ENCODE measurements at places on chromosomes 3 and 15.

- H3K27ac ChIP-seq = no peak overlapping the region
- H3K36me3 ChIP-seq = no peaks in the 10 kb centered on the region
- no peaks in the 10 kb centered on the region for H3K27me3 ChIP-seq
- H3K4me3 ChIP-seq = no peak overlapping the region
- H3K4me1 ChIP-seq = no peaks in the 10 kb centered on the region
Observed at GRCh38 chr3:178259703-178260102, 276.5 kb upstream of the KCNMB2 start.

- H3K36me3 ChIP-seq = peaks cover 21% of the 10 kb centered on the region
- peaks cover 16% of the 10 kb centered on the region for H3K4me1 ChIP-seq
- no peak overlapping the region for H3K4me3 ChIP-seq
- H3K27me3 ChIP-seq = no peaks in the 10 kb centered on the region
- DNase-seq = no peak
- H3K27ac ChIP-seq = no peak overlapping the region
Observed at GRCh38 chr3:33663042-33663441, 55.0 kb downstream of the CLASP2 start.

DNA sequence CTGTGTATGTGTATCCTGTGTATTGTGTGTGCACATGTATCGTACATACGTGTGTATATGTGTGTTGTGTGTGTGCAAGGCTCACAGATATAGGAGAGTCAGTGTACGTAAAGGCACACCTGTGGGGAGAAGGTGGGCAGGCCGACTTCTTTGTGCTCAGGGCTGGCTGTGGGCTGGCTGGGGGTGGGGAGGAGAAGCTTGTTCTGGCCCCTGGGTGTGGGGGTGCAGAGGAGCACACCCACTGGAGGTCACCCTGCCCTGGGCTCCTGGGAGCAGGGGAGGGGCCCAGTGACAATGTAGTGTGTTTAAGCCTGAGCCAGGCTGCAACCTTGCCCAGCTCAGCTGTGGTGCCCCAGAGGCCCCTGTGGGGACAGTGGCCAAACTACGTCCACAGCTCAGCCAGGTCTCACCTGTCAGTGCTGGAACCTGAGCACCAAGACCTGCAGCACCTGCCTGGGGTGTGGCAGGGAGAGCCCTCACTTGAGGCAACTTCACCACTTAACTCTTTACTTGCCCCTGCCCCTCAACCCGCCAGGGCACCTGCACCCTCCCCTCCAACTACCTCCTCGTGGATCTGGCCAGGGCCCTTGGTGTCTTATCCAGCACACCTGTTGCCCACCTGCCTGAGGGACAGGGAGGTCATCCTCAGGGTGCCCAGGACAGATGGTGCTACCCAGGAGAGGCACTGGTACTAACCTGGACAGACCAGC lies 2.6 kb upstream of the HHATL start:
- no peak overlapping the region for H3K4me3 ChIP-seq
- DNase-seq = no peak
- no peaks in the 10 kb centered on the region for H3K36me3 ChIP-seq

GRCh38 chr3:171173736-171174135 lies 147.2 kb upstream of the SLC2A2 start:
- peaks cover 10% of the 10 kb centered on the region for H3K4me1 ChIP-seq
- DNase-seq = no peak
- H3K4me3 ChIP-seq = no peak overlapping the region
- peaks cover 39% of the 10 kb centered on the region for H3K36me3 ChIP-seq
- no peak overlapping the region for H3K27ac ChIP-seq

GRCh38 chr15:41940441-41940857 lies 31.9 kb downstream of the EHD4 start:
- peaks cover 30% of the 10 kb centered on the region for H3K4me1 ChIP-seq
- no peak overlapping the region for H3K4me3 ChIP-seq
- H3K27ac ChIP-seq = peak overlapping the region; percentile 17
- no peaks in the 10 kb centered on the region for H3K36me3 ChIP-seq
- H3K27me3 ChIP-seq = no peaks in the 10 kb centered on the region

- no peak overlapping the region for H3K4me3 ChIP-seq
- no peaks in the 10 kb centered on the region for H3K36me3 ChIP-seq
Observed at GRCh38 chr3:165466856-165467255, 270.7 kb upstream of the SLITRK3 start.

- no peaks in the 10 kb centered on the region for H3K27me3 ChIP-seq
- H3K4me1 ChIP-seq = peaks cover 12% of the 10 kb centered on the region
- DNase-seq = no peak
- peaks cover 28% of the 10 kb centered on the region for H3K36me3 ChIP-seq
- H3K4me3 ChIP-seq = no peak overlapping the region
Observed at GRCh38 chr15:34297059-34297458, 40.5 kb downstream of the SLC12A6 start.

GRCh38 chr3:52754373-52754772 lies 16.4 kb downstream of the NEK4 start:
- no peak for DNase-seq
- no peaks in the 10 kb centered on the region for H3K4me1 ChIP-seq
- no peak overlapping the region for H3K27ac ChIP-seq

DNA sequence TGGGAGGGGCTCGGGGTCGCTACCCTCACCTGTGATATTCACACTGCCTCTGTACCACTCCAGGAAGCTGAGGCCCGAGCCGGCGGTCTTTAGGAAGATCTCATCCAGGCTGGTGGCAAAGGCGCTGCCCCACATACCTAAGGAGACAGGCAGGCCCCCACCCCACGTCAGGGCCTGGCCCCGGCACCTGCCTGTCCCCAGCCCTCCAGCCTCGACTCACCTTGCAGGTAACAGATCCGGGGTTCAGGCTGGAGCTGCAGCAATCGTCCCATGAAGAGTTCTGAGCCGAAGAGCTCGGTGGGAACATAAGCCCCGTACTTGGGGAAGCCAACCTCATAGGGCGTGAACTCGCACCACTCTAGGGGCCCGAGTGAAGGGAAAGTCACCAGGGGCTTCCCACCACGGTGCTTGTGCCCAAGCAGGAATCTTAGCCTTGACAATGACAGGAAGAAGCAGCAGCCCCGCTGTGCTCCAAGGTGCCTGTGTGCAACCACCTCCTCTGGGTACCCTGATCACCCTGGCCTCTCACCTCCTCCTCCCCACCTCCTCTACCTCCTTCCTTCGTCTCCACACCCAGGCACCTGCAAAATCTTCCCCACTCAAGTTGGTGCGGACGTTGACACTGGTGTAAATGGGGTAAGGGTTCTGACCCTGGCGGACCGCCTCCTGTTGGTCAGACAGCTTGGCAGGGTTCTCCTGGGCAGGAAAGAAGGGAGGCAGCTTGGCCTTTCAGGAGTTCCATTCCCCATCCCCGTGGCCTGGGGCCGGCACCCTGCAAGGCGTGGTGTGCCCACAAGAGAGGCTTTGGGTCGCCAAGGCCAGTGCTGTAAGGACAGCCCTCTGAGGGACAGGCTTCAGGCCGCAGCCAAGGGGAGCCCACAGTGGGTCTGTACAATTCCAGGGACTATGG lies 10.6 kb downstream of the PLA2G4F start:
- DNase-seq = peak; percentile 21
- H3K27me3 ChIP-seq = peaks cover 2% of the 10 kb centered on the region
- no peaks in the 10 kb centered on the region for H3K4me1 ChIP-seq
- H3K36me3 ChIP-seq = no peaks in the 10 kb centered on the region
- H3K4me3 ChIP-seq = no peak overlapping the region

DNA sequence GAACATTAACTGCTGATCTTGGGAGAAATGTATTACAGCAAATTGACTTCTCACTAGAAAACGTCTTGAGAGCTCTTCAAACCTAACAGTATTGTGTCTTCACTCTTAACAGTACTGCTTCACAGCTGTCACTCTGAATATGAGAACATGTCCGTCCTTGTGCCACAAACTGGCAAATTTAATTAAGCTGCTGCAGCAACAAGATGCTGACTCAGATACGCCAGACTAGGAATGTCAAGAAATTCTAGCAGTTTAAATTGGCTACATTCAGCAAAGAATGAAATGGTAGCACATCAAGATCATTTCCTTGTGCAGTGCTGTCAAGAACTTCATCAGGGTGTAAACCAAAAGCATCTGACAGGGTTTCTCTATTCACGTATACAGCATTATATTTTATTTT lies 7.6 kb downstream of the ICE2 start:
- no peaks in the 10 kb centered on the region for H3K27me3 ChIP-seq
- peaks cover 18% of the 10 kb centered on the region for H3K4me1 ChIP-seq
- H3K27ac ChIP-seq = no peak overlapping the region
- DNase-seq = no peak

- no peak for DNase-seq
- no peak within 1 kb of the TSS for H3K4me3 ChIP-seq
- peaks cover 3% of the 10 kb centered on the region for H3K27me3 ChIP-seq
- no peaks in the 10 kb centered on the region for H3K36me3 ChIP-seq
Observed at GRCh38 chr15:100528833-100529428, at the start of gene CERS3. Gene CERS3, minus strand, starts transcription at chr15:100528950. Its CDS starts 27,101 bp downstream, at chr15:100501849.

- H3K4me1 ChIP-seq = no peaks in the 10 kb centered on the region
- no peaks in the 10 kb centered on the region for H3K36me3 ChIP-seq
- no peak for DNase-seq
- H3K27me3 ChIP-seq = no peaks in the 10 kb centered on the region
- H3K27ac ChIP-seq = no peak overlapping the region
- no peak overlapping the region for H3K4me3 ChIP-seq
Observed at GRCh38 chr3:24764236-24764915, 269.7 kb upstream of the THRB start.

GRCh38 chr3:176906046-176906905 lies 291.0 kb downstream of the TBL1XR1 start:
- H3K27me3 ChIP-seq = peaks cover 12% of the 10 kb centered on the region
- DNase-seq = no peak
- H3K27ac ChIP-seq = no peak overlapping the region
- H3K4me1 ChIP-seq = no peaks in the 10 kb centered on the region

DNA sequence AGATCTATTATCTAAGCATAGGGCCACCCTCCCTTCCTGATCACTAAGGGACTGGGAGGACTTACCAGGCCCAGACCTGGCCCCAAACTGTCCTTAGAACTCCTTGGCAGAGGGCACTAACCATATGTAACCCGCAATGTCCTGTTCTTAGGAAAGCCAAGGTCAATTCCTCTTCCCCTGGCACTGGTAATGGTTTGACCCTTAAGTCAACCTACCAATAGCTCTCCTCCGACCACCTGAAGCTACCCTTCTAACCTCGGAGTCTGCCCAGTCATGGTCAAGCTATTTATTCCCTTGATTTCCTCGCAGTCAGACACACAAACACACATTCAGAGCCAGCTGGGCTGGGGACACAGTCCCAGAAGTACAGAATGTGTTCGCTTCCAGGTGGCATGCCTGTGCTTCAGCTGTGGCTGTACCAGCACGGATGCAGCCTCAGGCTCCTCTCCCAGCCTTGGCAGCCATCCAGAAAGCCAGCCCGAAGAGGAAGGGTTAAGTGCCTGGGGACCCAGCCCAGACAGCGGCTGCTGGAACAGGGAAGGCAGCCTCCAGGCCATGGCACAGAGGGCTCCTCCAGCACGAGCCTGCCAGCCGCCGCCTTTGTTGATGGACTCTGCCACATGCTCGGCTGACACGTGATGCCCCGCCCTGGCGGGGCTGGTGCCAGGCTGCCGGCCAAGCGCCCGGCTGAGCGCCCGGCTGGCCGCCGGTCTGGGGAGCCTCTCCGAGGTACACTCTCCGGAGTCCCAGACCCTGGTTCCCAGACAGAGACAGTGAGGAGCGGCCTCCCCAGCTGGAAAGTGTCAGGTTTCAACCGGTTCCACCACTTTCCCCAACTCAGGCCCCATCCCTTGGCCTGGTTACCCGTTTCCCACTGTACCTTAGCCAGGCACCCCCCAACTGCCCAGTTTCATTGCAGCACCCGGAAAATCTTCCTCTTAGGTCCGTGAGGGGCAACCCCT lies 5.5 kb downstream of the BMF start:
- peaks cover 2% of the 10 kb centered on the region for H3K27me3 ChIP-seq
- no peak overlapping the region for H3K4me3 ChIP-seq
- H3K4me1 ChIP-seq = peaks cover 66% of the 10 kb centered on the region

- DNase-seq = no peak
- peaks cover 10% of the 10 kb centered on the region for H3K4me1 ChIP-seq
Observed at GRCh38 chr15:69653306-69653705, 200.7 kb downstream of the RPLP1 start.

- peaks cover 2% of the 10 kb centered on the region for H3K4me1 ChIP-seq
- H3K4me3 ChIP-seq = no peak overlapping the region
- peaks cover 4% of the 10 kb centered on the region for H3K27me3 ChIP-seq
- no peak for DNase-seq
- no peak overlapping the region for H3K27ac ChIP-seq
Observed at GRCh38 chr15:89531796-89532537, 35.6 kb upstream of the RHCG start.

- no peak overlapping the region for H3K4me3 ChIP-seq
- H3K27ac ChIP-seq = no peak overlapping the region
Observed at GRCh38 chr3:97957617-97958311, 14.5 kb downstream of the RIOX2 start.

GRCh38 chr3:135982922-135983581 lies 17.5 kb downstream of the PPP2R3A start:
- H3K36me3 ChIP-seq = no peaks in the 10 kb centered on the region
- no peaks in the 10 kb centered on the region for H3K4me1 ChIP-seq
- H3K27ac ChIP-seq = no peak overlapping the region
- H3K27me3 ChIP-seq = peaks cover 6% of the 10 kb centered on the region
- DNase-seq = no peak

DNA sequence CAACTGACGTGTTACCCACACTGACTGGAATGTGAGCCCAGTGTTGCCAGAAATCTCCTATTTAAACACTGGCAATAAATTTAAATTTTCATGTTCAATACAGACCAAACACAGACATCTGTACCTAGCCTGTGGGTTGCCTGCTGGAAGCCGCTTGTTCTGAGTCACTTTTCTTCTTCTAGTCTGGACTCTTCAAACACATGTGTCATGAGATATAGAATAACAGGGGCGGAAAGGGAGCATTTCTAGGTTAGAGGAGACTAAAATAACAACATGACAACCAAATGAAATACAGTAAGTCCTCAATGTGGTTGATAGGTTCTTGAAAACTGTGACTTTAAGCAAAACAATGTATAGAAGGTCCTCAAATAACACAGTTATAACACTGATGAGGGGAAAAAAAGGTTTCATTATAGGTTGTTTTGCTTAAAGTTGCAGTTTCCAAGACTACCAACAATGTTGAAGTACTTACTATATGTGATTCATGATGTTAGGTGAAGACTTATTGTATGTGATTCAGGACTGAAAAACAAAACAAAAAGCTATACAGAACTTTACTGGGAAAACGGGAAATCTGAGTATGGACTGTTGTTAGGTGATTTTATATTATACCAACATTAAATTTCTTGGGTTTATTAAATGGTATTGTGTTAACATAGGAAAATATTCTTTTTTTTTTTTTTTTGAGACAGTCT lies 63.1 kb downstream of the PRKAR2A start:
- no peak for DNase-seq
- H3K4me3 ChIP-seq = no peak overlapping the region
- no peaks in the 10 kb centered on the region for H3K27me3 ChIP-seq
- H3K36me3 ChIP-seq = peaks cover 22% of the 10 kb centered on the region
- H3K27ac ChIP-seq = no peak overlapping the region
- peaks cover 11% of the 10 kb centered on the region for H3K4me1 ChIP-seq

- no peaks in the 10 kb centered on the region for H3K4me1 ChIP-seq
- H3K4me3 ChIP-seq = no peak overlapping the region
- H3K27ac ChIP-seq = no peak overlapping the region
Observed at GRCh38 chr15:62770752-62771151, 271.8 kb upstream of the TPM1 start.

DNA sequence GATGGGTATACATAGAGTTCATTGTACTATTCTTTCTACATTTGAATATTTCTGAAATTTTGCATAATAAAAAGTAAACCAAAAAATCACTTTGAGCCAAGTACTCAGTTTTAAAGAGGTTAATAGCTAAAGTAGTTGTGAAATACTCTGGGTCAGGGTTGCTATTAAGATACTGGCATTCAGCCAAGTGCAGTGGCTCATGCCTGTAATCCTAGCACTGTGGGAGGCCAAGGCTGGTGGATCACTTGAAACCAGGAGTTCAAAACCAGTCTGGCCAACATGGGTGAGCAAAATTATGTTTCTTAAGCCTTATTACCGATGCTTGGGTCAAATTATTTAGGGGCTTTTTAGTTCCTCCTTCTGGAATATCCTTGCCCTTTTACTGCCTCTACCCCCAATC lies 122.0 kb upstream of the MELTF start:
- no peak overlapping the region for H3K4me3 ChIP-seq
- no peak overlapping the region for H3K27ac ChIP-seq
- no peaks in the 10 kb centered on the region for H3K27me3 ChIP-seq
- no peak for DNase-seq
